Activated CD4-positive, alpha-beta T cell treated with anti-CD3 and anti-CD28 coated beads, Interleukin-2, Interleukin-4, amounts not matched to agents 100 ng/mL and 50 ng/mL, durations not matched to agents 16 hours and 8 hours (primary cell): ENCODE measurements at places on chromosomes 2 and 18.

GRCh38 chr18:79926306-79926705 lies 25.1 kb downstream of the SLC66A2 start:
- no peak for DNase-seq

- no peak for DNase-seq
Observed at GRCh38 chr18:71807586-71807985, 736.6 kb downstream of the CBLN2 start.

DNA sequence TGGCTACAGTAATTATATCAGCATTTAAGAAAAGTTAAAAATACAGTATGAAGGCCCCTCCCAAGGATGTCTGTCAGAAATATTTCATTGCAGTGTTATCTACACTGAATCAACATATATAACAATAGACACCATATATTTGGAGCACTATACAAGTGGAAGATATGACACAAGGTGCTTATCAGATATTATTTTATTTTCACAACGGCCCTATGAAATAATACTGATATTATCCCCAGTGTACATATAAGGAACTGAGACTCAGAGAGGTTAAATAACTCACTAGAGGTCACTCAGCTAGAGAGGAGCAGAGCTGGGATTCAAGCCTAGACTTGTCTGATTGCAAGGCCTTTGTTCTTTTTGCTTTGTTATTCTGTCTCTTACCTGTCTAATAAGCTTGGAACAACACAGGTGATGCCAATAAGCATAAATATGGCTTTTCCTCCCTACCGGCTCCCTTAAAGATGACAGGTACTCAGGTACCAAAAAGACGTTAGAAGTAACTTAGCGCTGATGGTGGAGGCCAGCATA lies 4.7 kb upstream of the SLC40A1 start:
- DNase-seq = no peak

- peak; percentile 43 for DNase-seq
Observed at GRCh38 chr18:62717169-62717924, 2.0 kb downstream of the PHLPP1 start.

- no peak for DNase-seq
Observed at GRCh38 chr2:66531567-66531966, 96.6 kb downstream of the MEIS1 start.

DNA sequence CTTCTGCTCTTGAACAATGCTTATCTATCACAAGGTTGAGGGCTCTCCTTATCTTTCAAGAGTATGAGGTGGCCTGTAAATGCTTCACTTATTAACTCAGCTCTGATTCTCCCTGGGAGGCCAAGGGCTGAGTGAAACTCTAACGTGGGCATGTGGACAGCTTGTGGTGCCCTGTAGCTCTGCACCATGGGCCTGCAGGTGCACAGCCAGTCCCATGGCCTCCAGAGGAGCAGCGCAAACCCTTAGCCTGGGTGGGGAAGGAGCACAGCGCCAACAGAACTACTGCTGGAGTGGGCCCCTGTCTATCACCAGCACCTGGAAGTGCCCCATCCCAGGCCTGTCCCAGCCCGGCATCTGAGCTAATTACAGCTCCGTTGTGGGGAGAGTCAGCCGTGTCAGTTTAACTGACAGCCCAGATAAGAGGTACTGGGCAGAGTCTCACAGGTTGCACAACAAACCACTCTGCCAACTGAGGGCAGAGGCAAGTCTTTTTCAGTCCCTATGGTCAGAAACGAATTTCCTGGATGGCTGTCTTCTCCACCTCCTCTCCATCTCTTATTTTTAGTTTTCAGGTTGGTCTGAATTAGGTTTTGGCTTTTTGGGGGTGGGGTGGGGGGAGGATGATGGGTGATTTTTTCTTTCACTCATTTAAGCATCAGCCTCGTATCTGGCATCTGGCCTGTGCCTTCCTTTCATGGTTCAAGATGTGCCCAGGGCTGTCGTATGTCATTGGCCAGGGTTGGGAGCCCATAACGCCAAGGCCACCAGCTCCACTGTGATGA lies 219.5 kb downstream of the BCL2 start:
- no peak for DNase-seq

GRCh38 chr2:222736924-222737323 lies 65.5 kb downstream of the MOGAT1 start:
- no peak for DNase-seq

DNA sequence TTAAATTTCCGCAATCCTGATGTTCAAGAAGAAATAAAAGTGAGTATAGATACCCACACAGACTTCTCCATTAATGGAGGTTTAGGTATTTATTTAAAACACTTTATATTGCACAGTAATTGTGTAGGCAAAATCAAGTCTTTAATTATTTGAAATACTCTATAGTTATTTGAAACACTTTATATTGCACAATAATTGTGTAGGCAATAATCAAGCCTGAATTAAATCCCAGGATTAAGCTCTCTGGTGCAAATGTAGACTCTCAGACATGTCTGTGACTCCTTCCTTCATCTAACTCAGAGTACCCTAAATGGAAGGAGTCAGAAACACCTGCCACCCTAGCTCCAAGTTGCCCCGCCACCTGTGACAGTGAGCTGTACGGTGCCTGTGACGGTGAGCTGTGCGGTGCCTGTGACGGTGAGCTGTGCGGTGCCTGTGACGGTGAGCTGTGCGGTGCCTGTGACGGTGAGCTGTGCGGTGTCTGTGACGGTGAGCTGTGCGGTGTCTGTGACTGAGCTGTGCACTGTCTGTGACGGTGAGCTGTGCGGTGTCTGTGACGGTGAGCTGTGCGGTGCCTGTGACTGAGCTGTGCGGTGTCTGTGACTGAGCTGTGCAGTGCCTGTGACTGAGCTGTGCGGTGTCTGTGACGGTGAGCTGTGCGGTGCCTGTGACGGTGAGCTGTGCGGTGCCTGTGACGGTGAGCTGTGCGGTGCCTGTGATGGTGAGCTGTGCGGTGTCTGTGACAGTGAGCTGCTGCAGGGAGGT lies 11.0 kb downstream of the SLC3A1 start:
- no peak for DNase-seq

DNA sequence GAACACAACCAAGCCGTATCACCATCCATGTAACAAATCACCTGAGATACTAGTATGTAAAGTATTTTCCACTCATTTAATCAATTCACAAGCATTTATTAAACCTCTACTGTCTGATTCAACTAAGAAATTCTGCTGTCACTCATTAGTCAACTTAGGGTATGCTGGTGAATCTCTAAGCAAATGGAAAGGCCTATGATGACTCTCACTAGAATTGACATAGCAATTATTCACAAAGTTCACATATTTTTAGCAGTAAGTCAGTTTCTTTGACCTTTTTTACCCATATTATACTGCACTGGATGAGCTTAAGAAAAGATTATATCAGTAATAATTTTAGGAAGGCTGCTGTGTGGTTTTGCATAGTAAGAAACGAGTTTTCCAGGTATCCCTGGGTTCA lies 130.1 kb downstream of the SLC8A1 start:
- DNase-seq = no peak

DNA sequence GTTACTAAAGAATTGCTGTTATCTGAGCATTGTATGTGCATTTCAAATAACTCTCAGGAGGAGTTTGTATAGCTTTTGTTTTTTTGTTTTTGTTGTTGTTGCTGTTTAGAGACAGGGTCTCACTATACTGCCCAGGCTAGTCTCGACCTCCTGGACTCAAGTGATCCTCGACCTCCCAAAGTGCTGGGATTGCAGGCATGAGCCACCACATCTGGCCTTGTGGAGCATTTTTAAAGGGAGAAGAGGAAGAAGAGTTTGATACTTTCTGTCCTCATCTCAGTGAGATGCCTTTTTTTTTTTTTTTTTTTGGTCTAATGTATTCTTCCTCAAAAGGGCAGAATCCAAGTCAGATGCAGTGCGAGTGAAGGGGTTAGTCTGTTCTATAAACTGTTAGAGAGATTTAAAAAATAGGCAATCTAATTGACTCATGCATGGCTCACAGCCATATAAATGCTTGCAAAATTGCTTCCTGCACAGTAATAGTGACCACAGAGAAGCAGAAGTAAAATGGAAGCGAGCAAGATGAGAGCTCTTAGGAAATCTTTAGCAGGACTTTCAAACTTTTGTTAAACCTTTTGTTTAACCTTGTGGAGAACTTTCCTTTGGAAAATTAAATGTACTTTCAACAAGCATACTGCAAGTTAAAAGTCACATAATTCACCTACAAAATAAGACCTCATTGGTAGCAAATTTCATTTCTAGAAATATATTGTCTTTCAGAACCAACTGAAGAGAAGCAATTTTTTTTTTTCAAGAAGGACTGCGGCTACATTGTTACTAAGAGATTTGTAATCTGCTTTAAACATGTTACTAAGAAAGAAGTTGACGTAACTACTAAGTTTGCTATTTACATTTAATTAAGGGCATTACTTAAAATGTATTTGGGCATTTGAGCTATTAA lies 52.3 kb upstream of the ROCK1 start:
- no peak for DNase-seq

- DNase-seq = no peak
Observed at GRCh38 chr2:233058717-233059546, 1.2 kb upstream of the INPP5D start.

- no peak for DNase-seq
Observed at GRCh38 chr2:84925336-84925723, 19.9 kb downstream of the TMSB10 start.

GRCh38 chr2:119109866-119110265 lies 48.7 kb downstream of the C1QL2 start:
- no peak for DNase-seq

- no peak for DNase-seq
Observed at GRCh38 chr2:57461624-57462023, 585.0 kb upstream of the VRK2 start.

DNA sequence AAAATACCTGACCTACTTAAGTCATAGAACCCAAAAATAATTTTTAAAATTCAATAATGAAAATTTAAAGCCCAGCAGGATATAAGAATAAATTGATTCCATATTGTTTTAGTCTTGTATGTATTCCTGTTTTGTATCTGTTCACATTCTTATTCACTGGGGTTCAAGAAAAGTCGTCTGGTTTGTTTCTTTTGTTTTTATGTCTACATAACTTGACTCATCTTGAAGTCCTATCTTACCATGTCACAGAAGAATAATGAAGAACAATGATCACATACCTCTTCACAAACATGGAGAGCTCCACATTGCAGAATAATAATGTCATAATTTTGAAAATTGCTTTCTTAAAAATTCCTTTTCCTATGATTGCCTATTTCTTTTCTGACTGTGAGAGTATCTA lies 43.4 kb upstream of the LRP1B start:
- no peak for DNase-seq

DNA sequence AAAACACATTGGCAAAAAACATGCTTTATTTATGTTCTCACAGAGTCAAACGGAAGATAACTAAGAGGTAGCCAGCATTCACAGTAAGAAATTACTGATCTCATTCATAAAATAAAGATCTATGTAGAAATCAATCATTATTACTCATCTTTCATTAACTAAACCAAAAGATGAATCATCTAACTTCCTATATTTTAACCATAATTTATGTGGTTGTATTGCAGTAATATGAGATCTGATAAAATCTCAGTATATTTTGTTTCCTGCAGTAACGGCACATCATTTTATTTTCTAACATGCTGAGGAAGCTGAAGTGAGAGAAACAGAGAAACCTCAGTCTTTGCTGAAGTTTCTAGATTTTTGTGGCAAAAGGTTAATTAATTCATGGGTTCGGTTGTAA lies 375.8 kb downstream of the GALNT13 start:
- DNase-seq = no peak
